CD4-positive, alpha-beta T cell treated with Interleukin-15 for 4 hours (primary cell): ENCODE measurements at places on chromosomes 2 and 18.

GRCh38 chr2:217798191-217798590 is 204.6 kb downstream of the TNS1 start:
- no peak for DNase-seq

- DNase-seq = no peak
Measured at GRCh38 chr2:86809481-86810121, 18.9 kb upstream of the CD8A start.

- no peak for DNase-seq
Measured at GRCh38 chr2:114201781-114202180, 240.7 kb upstream of the DPP10 start.

- DNase-seq = no peak
Measured at GRCh38 chr2:20675701-20676352, 8.9 kb downstream of the GDF7 start.

DNA sequence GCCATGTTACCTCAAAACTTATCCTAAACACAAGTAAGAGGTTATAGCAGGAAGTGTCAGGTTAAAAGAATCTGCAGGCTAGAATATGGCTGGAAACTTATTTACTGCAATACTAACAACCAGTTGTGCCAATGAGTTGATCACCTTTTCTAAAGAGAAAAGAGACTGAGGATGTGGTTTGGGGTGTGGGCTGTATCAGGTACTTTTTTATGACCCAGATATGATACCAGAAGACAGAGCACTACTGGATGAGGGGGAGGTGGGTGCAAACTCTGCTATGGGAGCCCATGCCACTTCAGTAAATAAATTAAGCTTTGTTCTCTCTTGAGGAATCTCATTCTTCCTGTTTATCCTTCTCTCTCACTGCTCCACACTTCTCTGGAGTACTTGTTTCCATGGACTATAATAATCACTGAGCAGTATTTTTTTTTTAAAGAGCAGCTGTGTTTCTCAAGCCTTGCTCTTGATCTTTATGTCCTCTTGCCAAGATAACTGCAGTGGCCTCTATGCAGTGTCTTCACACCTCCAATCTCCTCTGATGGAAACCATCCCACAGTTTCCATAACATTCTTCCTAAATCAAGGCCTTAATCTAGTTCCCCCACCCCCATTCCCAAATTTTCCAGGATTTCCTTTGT is 51.2 kb upstream of the NOSTRIN start:
- DNase-seq = peak; percentile 45

DNA sequence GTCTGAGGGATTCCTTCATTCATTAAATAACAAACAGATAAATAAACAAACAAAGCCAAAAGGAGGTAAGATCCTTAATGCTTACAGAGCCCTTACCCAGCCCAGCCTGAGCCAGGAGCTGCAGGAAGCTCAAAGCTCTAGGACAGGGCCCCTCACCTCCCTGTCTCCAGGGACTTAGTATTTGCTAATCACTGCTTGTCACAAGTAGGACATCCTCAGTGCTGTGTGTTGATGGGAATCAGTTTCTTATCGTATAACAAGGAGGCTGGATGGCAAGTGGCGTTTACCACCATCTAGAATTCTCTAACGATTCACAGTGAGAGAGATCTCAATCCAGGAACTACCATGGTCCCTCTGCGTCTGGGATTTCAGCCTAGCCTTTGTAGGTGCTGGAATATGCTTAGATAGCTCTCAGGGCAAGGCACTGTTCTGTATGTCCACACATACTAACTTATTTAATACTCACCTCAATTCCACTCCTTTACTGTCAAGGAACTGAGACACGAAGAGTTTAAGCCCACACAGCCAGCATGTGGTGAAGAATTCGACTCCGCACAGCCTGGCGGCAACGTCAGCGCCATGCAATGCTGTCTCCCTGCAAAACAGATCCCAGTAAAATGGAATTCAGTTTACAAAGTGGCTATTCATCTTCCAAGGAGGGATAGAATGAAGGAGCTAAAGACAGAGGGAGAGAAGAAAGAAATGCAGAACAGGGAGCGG is 164.8 kb downstream of the MYCN start:
- DNase-seq = no peak

GRCh38 chr2:215189393-215189792 is 51.0 kb upstream of the ABCA12 start:
- no peak for DNase-seq
